ENCODE measurements at places on chromosomes 1 and 21.

DNA sequence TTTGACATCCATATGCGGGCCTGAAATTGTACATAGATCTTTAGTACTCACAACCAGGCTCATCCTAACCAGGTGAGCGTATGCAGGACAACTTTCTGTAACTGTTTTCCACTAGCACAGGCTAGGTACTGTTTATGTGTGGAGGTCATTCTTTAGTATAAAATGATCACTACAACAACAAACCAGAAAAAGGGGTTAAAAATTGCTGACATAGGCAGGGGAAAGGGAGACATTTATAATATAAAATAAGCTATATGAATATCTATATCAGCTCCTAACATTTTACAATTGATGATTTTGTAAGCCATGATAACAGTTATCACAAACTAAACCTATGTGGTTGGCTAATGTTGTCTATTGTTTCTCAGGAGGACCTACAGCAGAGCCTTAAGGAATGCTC, 37.6 kb downstream of the RGS5 start:
- DNase-seq: no peak

GRCh38 chr21:33403128-33403785, at the start of gene IFNGR2:
TSS of gene IFNGR2 (plus strand) at chr21:33403413. CDS start at chr21:33403544, 131 bp downstream.
- DNase-seq: peak; percentile 66

- no peak for DNase-seq
Observed at GRCh38 chr1:5744341-5744740, 247.9 kb downstream of the NPHP4 start.

DNA sequence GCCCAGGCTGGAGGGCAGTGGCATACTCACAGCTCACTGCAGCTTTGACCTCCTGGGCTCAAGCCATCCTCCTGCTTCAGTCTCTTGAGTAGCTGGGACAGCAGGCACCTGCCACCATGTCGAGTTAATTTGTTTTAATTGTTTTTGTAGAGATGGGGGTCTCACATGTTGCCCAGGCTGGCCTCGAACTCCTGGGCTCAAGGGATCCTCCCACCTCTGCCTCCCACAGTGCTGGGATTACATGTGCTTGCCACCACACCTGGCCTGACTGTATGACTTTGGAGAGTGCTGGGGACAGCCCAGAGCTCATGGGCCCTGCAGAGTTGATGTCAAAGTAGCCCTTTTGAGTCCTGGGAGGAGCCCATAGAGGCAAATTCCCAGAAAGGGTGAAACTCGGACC, 1.8 kb downstream of the OBSCN start:
- DNase-seq: no peak

DNA sequence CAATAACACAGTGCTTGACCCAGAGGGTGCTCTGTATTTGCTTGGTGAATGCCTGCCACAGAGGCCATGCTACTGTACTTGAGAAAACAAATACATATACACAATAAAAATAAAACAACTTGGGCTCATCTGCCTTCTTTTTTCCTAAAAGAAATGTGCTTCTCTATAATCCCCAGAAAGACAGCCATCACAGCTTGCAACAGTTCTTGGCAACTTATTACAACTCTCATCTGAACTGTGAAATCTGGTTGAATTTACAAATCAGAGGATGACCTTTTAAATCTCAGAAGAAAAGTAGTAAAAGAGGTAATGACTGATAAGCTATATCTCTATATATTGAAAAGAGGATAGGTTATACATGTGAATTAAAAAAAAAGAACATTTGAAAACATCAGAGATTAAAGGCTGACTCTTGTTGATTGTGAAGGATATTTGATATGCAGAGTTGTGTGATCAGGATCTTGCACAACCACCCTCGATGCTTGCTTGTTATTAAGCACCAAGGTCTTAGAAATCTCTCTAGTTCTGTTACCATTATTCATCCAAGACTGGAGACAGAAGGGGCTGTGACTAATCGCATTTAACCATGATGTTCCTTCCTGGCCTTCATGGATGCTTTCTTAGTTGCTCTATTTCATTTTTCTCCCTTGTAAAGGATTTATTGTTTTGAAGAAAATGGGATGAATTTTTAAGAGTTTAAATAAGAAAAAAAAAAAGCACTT, 213.4 kb downstream of the APP start:
- no peak for DNase-seq

DNA sequence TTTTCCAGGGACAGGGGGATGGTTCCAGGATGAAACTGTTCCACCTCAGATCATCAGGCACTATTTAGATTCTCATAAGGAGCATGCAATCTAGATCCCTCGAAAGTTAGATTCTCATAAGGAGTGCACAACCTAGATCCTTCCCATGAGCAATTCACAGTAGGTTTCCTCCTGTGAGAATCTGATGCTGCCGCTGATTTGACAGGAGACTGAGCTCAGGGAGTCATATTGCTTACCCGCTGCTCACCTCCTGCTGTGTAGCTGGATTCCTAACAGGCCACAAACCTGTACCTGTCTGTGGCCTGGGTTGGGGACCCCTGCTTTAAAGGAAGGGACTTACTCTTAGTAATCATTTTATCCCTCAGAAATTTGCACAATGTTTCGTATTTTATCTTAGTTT, 9.3 kb downstream of the CTH start:
- DNase-seq: no peak

DNA sequence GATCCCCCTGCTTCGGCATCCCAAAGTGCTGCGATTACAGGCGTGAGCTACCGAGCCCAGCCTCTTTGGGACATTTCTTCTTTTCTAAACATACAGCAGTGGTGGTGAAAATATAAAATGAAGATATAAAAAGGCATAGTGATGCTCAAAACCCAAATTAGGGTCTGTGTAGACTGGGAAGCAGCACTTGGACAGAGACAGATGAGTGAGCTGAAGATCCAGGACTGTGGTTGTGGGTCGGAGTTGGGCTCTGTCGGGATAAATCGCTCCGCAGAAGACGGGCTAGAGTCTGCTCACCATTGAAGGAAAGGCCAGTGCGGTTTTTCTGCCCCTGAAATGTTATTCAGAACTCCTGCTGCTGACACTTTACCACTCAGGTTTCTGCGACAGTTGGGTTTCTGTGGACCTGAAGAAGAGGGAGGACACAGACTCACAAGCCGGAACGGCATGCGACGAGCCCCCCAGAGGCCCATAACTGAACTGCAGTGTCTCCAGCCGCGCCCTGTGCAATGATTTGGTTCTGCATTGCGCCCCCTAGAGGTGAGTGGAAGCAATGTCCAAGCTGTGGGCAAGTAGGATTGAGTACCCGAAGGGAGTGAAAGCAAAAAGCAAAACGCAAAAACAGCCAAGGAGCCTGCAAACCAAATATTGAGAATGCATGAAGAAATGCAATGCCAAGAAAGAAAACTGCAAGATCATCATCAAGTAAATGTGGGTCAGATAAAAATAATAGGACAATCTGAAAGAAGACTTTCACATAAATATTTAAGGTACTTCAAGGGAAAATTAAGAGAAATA, 66.6 kb downstream of the GABPA start:
- peak; percentile 88 for DNase-seq

GRCh38 chr1:171355727-171356126, 41.7 kb downstream of the FMO4 start:
- no peak for DNase-seq

DNA sequence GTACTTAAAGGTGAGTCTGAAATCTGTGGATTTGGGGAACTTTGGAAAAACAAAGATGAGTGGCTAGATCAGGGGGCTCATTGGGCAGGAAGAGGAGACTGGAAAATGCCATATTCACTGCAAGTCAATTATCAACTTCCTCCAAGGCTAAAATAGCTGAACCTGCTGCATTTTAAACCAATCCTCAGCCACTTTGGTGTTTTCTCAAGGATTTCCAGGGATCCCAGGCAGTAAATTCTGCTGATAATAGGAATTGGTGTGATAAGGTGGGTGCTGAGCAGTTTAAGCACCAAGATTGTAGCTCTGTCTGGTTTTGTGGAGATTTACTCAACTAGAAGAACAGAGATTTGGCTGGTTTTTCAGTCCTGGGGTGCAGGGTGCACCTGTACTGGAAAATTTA, 153.9 kb upstream of the CAMK1G start:
- DNase-seq: no peak

DNA sequence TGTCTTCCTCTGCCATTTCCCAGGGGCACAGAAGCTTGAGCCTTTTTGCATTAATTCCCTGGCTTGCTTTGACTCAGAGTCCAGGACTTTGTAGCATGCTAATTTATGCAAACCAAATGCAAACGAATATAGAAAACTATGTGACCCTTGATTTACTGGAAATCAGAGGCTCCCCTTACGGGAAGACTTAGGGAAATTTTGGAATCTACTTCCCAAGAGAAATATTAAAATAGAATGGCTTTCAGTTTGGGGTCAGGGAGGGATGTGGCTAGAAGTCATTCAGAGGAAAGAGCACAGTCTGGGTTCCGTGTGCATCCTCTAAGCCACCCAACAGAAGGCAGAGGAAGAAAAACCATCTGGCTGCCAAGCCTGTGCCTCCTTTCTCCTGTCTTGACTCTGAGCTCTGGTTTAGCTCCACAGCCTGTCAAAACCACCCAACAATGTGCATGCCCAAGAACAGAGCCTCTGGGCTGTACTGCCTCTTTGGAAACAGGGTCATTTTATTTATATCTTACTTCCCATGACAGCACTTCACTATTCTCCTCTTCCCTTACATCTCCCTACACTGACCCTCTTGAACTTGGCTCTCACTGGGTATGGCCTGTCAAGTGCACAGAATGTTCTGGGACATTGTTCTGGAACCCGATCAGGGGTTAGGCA, 30.1 kb downstream of the ATF3 start:
- no peak for DNase-seq
